Stimulated activated CD8-positive, alpha-beta memory T cell treated with anti-CD3 and anti-CD28 coated beads, Interleukin-15, amount 100 ng/mL, for 1 hour (primary cell): ENCODE measurements at places on chromosomes 12 and 14.

GRCh38 chr14:21063479-21063878 is 5.9 kb downstream of the RNASE8 start:
- no peak for DNase-seq

DNA sequence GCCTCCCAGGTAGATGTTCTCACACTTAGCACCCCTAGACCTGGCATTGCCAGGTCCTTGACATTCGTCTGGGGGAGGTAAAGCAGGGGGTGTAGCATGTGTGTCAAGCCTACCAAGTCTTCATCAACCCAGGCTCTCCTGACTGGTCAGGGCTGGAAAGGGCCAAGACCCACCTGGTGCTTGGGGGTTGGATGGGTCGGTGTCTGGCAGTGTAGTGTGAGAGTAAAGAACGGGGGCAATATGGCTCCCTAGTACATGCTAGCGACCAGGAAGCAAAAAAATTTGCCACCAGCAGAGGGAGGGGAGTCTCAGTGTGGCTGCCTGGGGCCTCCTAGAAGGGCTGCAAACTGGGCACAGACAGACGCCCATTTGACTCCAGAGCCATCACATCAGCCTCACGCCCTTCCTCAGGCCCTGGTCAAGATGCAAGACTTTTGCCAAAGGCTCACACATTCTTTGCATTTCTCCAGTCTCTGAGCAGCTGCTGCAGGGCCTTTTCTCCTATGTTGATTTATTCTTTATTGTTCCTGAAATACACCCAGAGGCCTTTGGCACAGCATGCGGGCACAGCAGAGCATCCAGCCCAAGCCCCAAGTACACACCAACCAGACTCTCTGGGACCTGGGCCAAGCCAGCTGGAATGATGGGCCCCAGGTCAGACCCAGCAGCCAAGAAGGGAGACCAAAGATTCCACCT is 38.3 kb upstream of the PNMA1 start:
- DNase-seq = no peak

GRCh38 chr12:3140284-3140683 is 63.1 kb downstream of the TSPAN9 start:
- no peak for DNase-seq

DNA sequence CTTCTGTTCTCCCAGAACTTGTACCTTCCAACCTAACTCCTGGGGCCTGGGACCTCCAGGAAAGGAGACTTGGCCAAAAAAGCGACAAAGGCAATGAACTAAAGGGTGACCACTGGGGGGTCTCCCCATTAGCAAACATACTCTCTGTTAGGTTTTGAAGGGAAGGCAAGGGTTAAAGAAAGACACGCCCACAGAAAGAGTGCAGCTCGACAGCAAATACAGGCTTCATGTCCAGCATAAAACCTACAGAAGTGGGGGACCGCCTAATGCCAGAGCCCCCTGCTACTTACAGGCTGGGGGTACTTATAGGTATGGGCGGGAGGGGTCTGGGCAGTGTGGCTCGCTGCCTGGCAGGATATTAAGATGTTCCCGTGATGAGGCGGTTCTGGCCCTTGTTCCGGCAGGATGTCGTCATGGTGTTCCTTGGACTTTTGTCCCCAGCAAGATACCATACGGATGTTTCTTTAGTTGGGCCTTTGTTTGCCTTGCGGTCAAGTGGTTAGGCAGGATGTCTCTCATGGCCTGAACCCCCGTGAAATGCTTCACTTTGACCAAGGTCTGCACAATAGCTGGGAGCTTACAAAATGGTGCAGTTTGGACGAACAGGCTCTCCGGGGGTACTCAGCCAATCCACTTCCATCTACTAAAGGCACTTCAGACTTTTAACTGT is 53.4 kb downstream of the PRMT8 start:
- no peak for DNase-seq

GRCh38 chr12:98127336-98127679 is 388.1 kb upstream of the TMPO start:
- no peak for DNase-seq

DNA sequence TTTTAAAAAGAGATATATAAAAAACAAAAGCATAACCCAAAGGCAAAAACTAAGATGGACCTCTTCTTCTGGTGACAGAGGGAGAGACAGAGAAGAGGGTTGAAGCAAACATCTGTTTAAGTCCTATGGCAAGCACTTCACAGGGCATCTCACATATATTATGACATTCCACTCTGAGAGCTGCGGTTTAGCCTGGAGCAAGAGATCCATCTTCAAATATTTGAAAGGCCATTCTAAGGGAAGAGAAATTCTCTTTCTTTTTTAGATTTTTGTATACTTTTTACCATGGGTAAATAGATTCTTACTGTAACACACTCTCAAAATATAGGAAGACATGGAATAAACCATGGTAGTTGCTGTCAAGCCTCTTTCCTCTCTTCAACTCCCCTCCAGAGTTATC is 204.1 kb downstream of the GXYLT1 start:
- DNase-seq = no peak

DNA sequence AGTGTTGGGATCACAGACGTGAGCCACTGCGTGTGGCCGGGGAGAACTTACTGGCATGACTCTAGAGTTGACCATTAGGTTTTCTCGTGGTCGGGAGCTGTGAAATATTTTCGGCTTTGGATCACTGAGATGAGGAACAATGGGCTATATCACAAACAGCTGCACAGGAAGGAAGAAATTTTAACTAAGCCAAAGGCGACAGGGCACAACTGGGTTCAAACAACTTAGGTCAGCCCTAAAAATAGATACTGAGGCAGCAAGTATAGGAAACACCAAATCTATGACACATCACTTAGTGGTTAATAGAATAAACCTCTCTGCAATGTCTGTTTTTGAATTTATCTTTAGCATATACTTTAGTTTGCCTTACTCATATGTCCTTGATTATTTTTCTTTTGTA is 162.9 kb downstream of the LRIG3 start:
- no peak for DNase-seq

GRCh38 chr12:117361347-117361751 is at the start of gene NOS1:
TSS of gene NOS1 (minus strand) at chr12:117361626. CDS start at chr12:117331069, 30,557 bp downstream.
- DNase-seq = no peak

DNA sequence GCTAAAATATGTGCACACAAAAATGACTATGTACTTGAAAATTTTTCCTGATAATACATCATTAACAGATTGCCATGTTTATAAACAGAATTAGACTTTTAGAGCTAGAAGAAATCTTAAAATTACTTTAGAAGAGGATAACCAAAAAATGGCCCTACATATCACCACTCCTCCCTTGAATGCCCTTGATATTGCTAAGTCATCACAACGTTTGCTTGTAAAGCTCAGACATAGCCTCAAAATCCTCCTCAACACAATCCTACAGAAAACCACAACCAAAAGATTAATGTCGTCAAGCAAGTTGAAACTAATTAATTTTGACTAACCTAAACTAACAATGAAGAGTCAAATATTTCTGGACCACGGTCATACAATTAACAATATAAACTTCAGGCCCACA is 19.4 kb upstream of the NAA30 start:
- no peak for DNase-seq

- DNase-seq = no peak
Measured at GRCh38 chr12:28876196-28876798, 272.8 kb upstream of the FAR2 start.

GRCh38 chr14:78950649-78951048 is 780.5 kb downstream of the NRXN3 start:
- DNase-seq = no peak

GRCh38 chr14:92400579-92401444 is 77.8 kb downstream of the SLC24A4 start:
- no peak for DNase-seq

- no peak for DNase-seq
Measured at GRCh38 chr14:24439830-24440605, 2.6 kb downstream of the SDR39U1 start.
